ENCODE measurements at places on chromosomes 4 and X.

GRCh38 chr4:180152831-180153230 is 2090.4 kb upstream of the TENM3 start:
- no peak overlapping the region for H3K27ac ChIP-seq
- H3K27me3 ChIP-seq = no peaks in the 10 kb centered on the region
- no peaks in the 10 kb centered on the region for H3K4me1 ChIP-seq
- H3K4me3 ChIP-seq = no peak overlapping the region
- no peak for DNase-seq
- H3K36me3 ChIP-seq = no peaks in the 10 kb centered on the region

DNA sequence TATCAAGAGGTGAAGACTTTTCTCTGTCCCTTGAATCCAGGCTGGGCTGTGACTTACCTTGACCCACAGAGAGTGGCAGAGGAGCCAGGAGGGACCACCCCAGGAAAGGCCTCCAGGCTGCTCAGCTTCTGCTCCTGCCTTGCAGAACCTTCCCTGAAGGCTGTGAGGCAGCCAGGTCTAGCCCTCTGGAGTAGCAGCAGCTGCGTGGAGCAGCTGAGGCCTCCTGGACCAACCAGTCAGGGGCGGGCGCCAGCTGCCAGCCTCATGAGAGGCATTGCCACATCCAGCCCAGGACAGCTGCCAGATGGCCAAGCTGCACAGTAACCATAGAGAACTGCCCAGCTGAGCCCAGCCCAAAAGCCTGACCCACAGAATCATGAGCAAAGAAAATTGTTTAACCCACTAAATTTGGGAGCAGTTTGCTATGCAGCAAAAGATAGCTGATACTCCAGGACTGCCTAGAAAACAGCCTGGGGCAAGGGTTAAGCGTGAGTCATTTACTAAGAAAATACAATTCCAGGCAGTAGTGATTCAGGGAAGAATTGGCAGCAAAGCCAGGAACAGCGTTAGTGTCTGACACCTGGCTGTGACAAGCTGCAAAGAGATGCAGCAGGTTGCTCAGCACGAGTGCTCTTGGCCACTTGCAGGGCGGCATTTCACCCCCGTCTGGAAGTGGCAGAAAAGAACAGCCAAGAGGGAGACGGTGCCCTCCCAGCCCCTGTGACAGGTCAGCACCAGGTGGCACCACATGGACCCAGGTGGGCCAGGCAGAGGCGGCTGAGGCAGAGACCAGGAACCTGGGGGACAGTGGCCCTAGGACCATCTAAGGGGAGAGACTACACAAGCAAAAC is 14.7 kb upstream of the PDE6B start:
- H3K27ac ChIP-seq = no peak overlapping the region
- no peaks in the 10 kb centered on the region for H3K4me1 ChIP-seq
- DNase-seq = no peak
- peaks cover 7% of the 10 kb centered on the region for H3K27me3 ChIP-seq

GRCh38 chrX:118865231-118865630 is 41.6 kb downstream of the ZCCHC12 start:
- H3K4me3 ChIP-seq = no peak overlapping the region
- H3K4me1 ChIP-seq = no peaks in the 10 kb centered on the region
- H3K27me3 ChIP-seq = peaks cover 5% of the 10 kb centered on the region
- no peak overlapping the region for H3K27ac ChIP-seq
- no peaks in the 10 kb centered on the region for H3K36me3 ChIP-seq

DNA sequence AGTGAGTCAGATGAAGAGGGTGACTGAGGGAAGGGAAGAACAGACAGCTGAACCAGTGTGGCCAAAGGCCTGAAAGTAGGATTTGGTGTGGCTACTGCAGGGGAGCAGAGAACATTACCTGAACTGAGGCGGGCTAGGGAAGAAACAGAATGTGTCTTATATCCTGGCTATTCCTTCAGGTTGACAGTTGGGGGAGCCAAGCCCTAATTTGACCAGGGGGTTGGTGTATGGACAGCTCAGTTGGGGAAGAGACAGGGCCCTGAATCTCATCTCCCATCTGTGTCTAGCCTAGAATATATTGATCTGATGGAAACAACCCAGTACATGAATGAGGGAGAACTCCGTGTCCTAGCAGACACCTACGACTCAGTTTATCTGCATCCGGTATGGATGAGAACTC is 4.2 kb downstream of the HDAC6 start:
- DNase-seq = no peak
- no peak overlapping the region for H3K27ac ChIP-seq
- peaks cover 20% of the 10 kb centered on the region for H3K4me1 ChIP-seq

DNA sequence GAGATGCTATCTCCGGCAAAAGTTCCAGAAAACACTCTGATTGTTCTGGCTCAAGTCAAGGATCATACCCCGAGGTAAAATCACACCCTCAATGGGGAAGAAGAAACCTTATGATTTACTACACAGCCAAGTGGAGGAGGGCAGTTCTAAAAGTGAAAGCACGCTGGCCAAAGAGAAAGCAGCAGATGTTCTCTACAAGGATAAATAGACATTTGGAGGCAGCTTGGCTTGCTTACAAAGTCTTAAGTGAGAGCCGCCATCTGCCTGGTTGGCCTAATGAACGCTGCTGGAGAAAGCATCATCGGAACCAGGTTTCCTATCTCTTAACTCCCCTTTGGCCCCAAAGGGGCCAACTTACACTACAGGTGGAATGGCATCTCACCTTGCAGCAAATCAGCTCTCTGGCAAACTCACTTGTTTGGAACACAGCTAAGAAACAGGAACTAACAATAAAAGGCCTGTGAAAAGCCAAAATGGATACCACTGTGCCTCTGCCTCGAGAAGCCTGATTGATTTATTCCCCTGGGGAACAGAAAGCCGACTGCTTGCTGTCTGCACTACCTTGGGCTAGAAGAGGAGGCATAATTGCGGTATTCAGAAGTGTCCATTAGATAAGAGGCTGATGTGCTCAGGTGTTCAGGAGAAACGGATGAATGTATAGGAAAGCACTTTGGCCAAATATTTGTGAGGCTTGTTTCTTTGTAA is 22.8 kb downstream of the FRAS1 start:
- H3K27me3 ChIP-seq = peaks cover 19% of the 10 kb centered on the region
- H3K4me3 ChIP-seq = no peak overlapping the region
- H3K27ac ChIP-seq = no peak overlapping the region
- H3K36me3 ChIP-seq = no peaks in the 10 kb centered on the region

All from activated CD4-positive, alpha-beta T cell treated with anti-CD3 and anti-CD28 coated beads, Interleukin-2, amount 10 ng/mL, durations not matched to agents 7 days and 5 days (primary cell).